Smooth muscle cell of the brain vasculature (primary cell): ENCODE measurements at places on chromosomes 4 and X.

GRCh38 chrX:40169193-40170101, 71.7 kb upstream of the BCOR start:
- peak; percentile 62 for DNase-seq

GRCh38 chrX:12610079-12610478, 181.1 kb upstream of the PRPS2 start:
- no peak for DNase-seq

- no peak for DNase-seq
These were observed 128.4 kb downstream of the ZMAT1 start for GRCh38 chrX:101803451-101803850.

- no peak for DNase-seq
These were observed 44.6 kb upstream of the GC start for GRCh38 chr4:71828470-71828869.

DNA sequence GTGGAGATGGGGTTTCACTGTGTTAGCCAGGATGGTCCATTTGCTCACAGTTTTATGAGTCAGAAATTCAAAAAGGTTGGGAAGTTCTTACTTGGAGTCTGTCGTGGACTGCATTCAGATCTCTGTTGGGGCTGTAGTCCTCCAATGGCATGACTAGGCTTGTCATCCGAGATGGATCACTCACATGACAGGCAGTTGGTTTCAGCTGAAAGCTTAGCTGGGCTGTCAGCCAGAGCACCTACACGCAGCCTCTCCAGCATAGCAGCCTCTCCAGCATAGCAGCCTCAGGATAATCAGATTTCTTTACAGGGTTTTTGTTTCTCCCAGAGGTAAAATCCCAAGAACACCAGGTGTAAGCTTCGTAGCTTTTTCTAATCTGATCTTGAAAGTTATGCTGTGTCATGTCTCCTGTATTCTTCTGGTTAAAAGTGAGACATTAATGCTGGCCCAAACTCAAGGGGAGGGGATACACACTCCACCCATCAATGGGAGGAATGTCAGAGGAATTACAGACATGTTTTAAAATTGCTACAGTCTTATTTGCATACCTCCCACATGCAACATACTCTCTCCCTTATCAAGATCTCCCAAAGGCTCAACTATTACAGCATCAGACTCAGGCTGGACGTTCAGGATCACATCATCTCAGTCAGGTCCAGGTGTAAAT, 31.6 kb upstream of the SOD3 start:
- no peak for DNase-seq

DNA sequence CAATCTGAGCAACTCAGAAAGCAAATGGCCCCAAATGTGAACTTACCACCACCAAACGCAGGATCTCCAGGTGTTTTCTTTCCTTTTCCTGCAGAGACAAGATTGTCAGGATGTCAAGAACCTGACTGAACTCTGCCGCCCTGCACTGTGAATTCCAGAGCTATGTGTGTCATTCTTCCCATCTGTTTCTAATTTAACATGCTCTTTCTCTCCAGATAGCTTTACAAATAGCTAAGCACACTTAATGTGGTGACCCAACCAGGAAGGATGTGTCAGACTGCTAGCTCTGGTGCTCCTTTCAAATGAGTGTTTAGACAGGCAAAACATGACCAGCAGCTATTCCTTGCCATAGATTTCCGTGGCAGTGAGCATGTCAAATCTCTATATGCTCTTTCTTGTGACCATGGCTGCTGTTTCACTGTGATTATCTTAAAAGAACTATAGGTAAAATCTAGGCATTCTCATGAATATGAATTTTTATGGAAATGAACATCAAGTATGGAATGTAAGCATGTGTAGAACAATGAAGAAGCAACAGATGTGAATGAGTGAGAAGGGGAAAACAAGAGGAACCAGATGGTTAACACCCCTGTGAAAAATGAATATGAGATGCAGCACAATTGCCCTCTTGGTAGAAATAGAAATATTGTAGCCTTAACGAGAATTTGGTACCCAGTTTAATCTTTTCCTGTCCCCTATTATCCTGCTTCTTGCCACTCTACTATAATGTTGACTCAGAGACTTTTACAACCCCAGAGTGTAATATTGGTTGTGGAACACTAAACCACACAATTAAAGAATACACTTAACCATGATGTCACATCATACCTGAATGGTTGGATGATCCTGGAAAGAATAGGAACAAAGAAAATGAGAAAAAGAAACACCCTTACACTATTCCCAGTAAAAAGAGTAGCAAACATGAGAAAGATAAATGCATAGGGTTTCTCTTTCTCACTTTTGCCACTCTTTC, 247.8 kb upstream of the DKK2 start:
- DNase-seq: peak; percentile 73

- DNase-seq: no peak
These were observed at the start of gene IL1RAPL1 for GRCh38 chrX:28586981-28587551. Gene IL1RAPL1 (plus strand): TSS chrX:28587446.

- peak; percentile 43 for DNase-seq
These were observed at the start of gene COL4A5 for GRCh38 chrX:108439426-108439942. Gene COL4A5 (plus strand): TSS chrX:108439838. CDS start chrX:108440126, 288 bp downstream.

- no peak for DNase-seq
These were observed 29.3 kb downstream of the ZNF827 start for GRCh38 chr4:145909281-145909715.

DNA sequence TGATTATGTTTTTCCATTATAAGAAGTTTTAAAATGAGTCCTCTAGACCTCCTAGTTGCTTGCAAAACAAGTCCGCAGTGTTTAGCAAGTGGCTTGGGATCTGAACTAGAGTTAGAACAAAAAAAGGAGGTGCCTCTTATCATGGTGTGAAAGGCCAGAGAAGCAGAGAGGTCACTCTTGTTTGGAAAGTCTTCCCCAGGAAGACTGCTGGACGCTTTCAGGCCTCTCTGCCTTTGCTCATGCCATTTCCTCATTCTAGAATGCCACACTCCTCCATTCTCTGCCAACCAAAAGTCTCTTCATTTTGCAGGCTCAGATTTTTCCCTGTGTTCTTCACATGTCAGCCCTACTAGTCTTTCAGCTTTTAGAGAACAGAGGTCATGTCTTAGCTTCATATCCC, 14.9 kb downstream of the PARM1 start:
- DNase-seq: no peak

DNA sequence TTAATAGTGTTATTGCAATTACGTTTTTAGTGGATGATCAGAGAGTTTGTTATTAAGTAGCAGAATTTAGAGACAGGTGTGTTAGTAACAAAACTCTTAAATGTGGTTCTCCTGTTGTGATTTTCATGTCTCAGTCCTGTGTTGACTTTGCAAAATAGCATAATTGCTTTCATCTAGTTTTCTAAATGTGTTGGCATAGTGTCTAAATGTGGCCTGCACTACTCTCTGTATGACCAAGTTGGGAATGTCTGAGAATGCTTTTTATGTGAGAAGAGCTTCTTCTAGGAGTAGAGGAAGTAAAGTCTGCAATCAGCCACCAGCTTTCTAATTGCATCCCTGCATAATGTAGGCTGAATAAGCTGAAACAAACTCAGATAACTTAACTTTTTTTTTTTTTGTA, 158.6 kb upstream of the FAT1 start:
- no peak for DNase-seq

DNA sequence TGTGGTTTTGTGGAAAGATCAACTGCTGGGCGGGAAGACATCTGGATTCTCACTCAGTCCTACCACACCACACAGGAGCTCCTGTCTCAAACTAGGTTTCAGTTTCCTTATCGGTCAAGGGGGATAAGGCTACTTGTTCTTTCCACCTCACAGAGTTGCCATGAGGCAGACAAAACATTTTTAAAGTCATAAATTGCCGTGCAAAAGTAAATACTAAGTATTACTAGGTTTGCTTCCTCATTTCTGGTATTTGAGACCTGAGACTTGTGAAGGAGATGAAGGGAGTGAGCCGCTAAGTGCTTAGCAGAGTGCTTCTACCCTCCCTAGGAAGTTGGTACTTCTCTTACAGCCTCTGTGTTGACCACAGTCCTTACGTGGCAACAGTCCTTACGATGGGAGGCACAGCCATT, 1.5 kb downstream of the LAP3 start:
- no peak for DNase-seq

- no peak for DNase-seq
These were observed 181.3 kb upstream of the STK26 start for GRCh38 chrX:131841496-131842437.

DNA sequence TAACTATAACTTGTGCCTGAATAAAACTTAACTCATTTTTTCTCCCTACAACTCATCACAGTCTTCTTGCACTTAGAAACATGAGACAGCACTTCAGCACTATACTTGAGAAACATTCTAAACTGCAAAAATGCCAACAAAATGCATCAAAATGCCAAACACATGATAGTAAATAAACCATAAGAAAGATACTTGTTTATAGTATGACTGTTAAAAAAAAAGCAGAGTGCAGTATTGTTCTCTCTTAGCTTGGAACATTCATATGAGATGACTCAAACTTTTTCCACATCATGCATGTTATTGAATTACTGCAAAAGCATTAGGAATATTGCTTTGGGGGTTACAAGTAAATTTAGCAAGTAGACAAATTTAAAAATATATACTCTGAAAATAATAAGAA, 135.7 kb upstream of the ANXA10 start:
- no peak for DNase-seq

DNA sequence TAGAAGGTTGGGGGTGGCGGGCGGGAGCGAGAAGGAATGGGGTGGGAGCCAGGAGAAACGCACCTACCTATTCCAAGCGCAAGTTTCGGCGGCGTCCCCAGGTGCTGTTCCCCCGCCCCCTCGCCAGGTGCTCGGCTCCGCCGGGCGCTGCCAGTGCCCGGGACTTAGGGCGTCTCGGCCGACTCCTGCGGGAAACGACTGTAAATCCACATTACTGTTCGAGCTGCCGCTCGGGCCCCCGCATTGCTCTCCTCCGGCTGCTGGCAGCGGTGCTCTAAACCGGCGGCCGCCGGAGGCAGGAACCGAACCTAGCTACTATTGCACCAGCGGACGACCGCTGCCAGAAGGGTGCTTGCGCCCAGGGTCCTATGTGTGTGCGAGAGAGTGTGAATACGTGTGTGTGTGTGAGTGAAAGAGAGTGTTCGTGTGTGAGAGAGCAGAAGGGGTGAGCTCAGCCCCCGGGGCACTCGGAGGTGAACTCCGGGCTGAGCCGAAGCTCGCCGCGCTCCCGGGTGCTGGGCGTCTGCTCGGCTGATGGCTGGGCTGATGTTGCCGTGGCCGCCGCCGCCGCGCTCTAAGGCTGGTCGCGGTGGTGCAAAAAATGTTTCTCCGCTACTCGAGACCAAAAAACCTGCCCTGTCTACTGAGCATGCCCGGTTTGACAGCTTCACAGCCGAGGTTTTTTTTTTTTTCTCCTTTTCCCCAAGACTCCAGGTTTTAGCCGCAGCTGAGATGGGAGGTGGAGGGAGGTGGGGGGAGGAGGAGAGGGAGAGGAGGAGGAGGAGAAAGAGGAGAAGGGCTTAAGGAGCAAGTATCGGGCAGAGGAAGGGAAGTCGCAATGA, 115.7 kb upstream of the TEX13C start:
- no peak for DNase-seq

- DNase-seq: no peak
These were observed 46.2 kb downstream of the SEL1L3 start for GRCh38 chr4:25816591-25817058.

DNA sequence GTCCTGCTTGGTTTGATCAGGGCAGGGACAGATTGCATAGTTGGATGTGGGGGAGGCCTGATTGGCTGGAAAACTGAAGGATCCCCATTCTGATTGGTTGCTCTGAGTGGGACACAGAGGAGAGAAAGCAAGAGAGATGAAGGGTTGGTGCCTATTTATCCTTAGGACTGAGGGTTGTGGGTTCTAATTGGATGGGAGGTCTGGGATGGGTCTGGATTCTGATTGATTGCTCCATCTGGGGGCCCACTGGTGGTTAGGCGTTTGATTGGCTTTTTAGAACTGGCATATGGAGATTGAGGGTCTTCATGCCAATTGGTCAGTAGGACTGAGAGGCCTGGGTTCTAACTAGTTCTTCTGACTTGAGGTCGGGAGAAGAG, 644 bp upstream of the EBP start:
- no peak for DNase-seq

DNA sequence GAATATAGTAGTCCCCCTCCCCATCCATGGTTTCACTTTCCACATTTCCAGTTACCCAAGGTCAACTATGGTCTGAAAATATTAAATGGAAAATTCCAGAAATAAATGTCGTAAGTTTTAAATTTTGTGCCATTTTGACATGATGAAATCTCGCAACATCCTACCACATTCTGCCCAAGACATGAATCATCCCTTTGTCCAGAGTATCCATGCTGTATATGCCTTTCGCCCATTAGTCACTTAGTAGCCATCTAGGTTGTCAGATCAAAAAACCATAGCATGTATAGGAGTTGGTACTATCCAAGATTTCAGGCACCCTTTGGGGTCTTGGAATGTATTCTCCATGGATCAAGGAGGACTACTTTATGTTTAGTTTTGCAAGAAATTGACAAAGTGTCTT, 8.3 kb downstream of the PRRG1 start:
- DNase-seq: no peak

GRCh38 chr4:128606173-128606572, 203.3 kb upstream of the JADE1 start:
- no peak for DNase-seq

DNA sequence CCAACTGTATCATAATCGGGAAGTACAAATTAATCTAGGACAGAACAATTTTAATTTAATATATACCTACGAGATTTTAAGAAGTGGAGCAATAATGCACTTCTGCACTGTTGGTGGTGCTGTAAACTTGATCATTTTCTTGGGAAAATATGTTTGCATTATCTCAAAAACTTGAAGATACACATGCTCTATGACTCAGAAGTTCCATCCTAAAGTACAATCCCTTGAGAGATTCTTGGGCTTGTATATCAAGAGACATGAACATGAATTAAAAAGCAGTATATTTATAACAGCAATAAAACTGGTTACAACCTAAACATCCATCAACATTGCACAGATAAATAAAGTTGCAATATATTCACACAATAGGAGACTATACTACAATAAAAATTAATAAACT, 168.8 kb downstream of the CLCN4 start:
- DNase-seq: no peak

DNA sequence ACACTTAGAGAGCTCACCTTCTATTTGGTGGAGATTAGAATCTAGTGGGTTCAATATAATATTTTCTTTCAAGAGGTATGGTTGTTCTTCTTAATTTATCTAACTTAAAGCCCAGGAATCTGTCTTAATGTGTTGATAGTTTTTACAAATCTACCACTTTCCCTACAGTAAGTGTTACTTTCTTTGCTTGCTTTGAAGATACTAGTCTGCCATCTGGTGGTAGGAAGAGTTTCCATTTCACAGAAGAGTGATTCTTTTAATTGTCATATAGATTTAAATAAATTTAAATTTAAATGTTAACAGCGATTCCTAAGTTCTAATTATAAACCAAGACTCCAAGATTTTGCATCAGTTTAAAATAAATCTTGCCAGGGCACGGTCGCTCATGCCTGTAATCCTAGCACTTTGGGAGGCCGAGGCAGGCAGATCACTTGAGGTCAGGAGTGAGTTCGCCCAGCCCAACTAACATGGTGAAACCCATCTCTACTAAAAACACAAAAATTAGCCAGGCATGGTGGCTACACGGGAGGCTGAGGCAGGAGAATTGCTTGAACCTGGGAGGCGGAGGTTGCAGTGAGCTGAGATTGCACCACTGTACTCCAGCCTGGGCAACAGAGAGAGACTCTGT, 43.5 kb downstream of the NUDT9 start:
- DNase-seq: peak; percentile 23

- peak; percentile 66 for DNase-seq
These were observed 600.6 kb downstream of the ANKRD50 start for GRCh38 chr4:124111922-124112321.
